ENCODE measurements at places on chromosomes 3 and 15.

GRCh38 chr3:133453383-133453782 is 53.5 kb downstream of the BFSP2 start:
- DNase-seq, result no peak

DNA sequence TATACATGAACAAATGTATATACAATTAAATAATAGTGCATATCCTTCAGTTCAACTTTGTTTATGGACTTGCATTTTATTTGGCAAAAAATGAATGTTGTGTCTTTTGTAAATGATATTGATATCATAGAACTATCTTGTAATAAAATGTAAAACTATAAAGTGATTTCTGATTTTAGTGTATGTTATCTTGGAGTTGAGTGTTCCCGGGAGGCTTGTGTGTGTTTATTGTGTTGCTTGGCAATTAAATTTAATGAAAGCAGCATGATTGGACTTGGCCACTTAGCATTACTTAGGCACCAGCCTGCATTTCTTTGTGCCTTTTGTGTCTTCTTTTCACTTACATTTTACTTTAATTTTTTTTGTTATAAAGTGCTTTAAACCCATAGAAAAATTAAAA is 10.6 kb downstream of the ARHGEF26 start:
- DNase-seq, result no peak

- no peak for DNase-seq
Observed at GRCh38 chr15:92069308-92070250, 216.1 kb downstream of the SLCO3A1 start.

DNA sequence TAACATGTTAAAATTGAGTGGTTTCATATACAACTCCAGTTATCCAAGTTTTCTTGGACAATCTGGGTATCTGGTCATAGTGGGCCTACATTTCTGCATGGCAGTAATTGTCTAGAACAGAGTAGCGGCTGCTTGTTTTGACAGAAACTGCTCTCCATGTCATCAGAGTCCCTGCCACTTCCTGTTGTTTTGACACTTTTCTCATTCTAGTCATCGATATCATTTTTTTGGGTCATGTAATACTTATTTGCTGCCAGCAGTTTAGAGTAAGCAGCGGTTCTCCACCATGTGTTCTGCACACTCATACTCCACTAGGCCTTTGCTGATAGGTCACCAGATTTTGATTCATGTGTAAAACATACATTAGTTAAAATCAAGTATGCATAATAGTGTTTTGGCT is 81.5 kb downstream of the SLC25A26 start:
- no peak for DNase-seq

DNA sequence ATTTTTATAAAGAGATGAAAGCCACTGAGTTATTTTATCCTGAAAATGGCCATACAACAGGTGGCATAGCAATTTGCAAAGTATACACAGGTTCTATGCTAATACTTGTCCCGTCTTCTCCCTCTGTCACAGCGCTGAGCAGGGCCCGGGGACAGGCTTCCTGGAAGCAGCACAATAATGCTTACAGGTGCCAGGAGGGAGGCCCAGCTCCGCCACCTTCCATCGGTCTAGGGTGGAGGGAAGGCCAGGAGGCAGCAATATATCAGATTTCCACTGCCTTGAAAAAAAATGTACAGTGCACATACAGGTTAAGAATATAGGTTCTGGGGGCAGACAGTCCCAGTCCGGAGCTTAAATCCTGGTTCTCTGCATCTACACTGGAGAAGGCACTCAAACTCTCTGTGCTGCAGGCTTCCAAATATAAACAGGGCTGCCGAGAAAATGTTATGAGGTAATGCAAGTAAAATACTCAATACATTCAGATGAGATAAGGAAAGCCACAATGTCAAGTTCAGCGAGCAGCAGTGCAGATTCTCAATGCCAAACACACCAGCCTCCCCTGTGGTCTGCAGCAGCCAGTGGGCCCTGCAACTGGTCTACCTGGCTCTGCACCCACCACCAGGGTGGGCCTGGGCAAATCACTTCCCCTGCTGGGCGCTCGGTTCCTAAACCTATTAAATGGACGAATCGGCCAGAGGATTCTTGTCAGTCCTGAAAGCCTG is 189.6 kb downstream of the XXYLT1 start:
- no peak for DNase-seq

DNA sequence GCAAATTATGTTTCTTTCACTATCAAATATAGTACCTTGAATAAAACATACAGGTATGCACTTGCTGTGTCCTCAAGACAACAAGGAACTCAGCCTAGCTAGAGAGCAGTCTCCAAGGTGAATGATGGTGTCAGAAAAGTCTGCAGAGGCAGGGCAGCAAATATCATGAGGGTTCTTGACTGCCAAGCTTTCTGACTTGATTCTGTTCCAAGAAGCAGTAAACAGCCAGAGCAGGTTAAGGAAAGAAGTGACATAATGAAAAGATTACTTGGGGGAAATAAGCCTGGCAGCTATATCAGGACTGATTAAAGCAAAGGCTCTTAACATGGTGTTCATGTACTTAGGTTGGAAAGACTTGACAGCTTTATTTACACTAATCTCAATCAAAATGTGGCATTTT is 192.2 kb upstream of the GADL1 start:
- DNase-seq, result no peak

DNA sequence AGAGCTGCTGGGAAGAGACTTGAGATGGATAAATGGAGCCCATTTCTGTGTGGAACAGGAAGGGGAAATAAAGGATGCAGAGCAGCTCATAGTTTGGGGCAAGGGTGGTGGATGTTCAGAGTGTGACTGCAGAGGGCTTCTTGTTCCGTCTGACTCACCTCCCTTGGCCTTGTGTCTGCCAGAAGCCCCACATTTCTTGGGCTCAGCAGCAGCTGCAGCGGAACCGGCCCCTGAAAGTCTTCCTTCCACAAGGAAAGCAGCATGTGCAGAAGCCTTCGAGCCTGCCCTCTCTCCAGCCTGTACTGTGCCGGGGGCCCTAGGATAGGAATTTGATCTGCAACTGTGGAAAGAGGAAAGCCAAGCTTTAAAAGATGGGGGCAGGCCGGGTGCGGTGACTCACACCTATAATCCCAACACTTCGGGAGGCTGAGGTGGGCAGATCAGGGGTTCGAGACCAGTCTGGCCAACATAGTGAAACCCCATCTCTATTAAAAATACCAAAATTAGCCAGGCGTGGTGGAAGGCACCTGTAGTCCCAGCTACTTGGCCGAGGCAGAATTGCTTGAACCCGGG is 11.5 kb downstream of the CDAN1 start:
- no peak for DNase-seq

GRCh38 chr3:23493889-23494288 is 290.8 kb downstream of the UBE2E2 start:
- no peak for DNase-seq

- DNase-seq, result peak; percentile 38
Observed at GRCh38 chr3:124078953-124079911, 87.3 kb upstream of the ROPN1 start.

Measured in BE2C (cell line).